Epithelial cell of proximal tubule (primary cell): ENCODE measurements at places on chromosomes 16 and 17. TPM values are rescaled to one million over a fixed set of nuclear protein-coding genes. Genes with fewer than 3 reads are reported as not detected.

PDE6G gene
- 14.2 and 23.5 TPM in 2 replicates for total RNA-seq

PMFBP1 gene
- 0.52 and 1.2 TPM in 2 replicates for total RNA-seq

FSCN2 gene
- 0.51 TPM in 1 of 2 replicates, not detected in the other for total RNA-seq

KRT25 gene
- 0.17 TPM in 1 of 2 replicates, not detected in the other for total RNA-seq

VAT1L gene
- 0.29 and 0.92 TPM in 2 replicates for total RNA-seq

ITGAX gene
- total RNA-seq, result 0.23 TPM in 1 of 2 replicates, not detected in the other

EVPLL gene
- total RNA-seq, result not detected in 2 replicates

KRTAP3-1 gene
- total RNA-seq, result not detected in 2 replicates

LLGL2 gene
- total RNA-seq, result 37.0 and 64.7 TPM in 2 replicates

DNAH2 gene
- not detected in 2 replicates for total RNA-seq

HBA2 gene
- not detected in 2 replicates for total RNA-seq

RCVRN gene
- total RNA-seq, result not detected in 2 replicates

MGAT5B gene
- total RNA-seq, result 1.7 and 7.5 TPM in 2 replicates

DNA sequence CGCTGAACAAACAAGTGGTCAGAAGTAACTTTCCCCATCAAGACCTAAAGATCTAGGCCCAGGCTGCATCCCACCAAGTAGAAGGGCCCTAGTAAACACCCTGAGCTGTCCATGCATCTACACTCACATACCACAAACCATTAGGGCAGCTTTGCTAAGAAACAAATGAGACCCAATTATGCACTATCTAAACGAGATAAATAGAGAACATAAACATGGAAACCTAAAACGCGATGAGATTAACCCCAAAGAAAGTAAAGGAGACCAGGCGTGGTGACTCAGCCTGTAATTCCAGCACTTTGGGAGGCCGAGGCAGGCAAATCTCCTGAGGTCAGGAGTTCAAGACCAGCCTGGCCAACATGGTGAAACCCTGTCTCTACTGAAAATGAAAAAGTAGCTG, 5.8 kb downstream of the TXNDC11 start:
- DNase-seq, result no peak

- no peak for DNase-seq
These were observed 3.0 kb downstream of the KCNJ12 start for GRCh38 chr17:21379080-21379711.

DNA sequence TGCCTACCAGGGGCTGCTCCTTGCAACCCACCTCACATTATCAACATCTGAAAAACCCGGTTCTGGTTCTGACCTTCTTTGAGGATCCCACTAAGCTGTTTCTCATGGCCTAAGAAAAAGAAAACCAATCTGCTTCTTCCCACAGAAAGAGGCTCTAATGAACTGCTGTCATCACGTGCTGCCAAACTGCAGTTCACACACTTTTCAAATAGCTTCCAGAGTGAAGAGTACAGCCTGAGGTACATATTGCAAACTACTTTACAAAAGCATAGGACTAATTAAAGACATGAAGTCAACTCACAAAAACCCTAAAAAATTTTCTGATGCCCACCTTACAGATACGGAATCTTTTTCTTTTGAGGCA, 36.7 kb downstream of the SMG6 start:
- DNase-seq, result no peak

DNA sequence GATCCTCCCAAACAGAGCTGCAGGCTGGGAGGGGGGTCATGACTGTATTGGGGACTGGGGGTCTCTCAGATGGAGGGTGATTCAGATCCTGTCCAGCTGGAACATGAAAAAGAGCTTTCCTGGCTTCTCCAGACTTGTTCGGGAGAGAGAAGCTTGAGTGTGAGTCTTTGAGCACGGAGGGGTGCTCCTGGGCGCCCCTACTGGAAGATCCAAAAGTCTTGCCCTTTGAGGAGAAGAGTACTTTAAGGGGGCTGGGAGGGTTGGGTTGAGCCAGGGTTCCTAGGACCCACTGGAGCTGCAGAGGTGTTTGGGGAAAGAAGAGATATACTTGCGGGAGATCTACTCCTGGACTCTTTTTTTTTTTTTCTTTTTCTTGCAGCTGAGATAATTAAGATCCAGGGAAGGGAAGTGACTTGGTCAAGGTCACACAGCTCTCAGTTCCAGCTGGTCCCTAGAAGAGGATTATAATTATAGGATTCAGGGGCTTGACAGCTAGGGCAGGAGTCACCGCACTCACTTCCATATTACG, 8.4 kb downstream of the RARA start:
- no peak for DNase-seq

GRCh38 chr17:80984749-80985148, 6.9 kb upstream of the CHMP6 start:
- no peak for DNase-seq

- no peak for DNase-seq
These were observed 53.8 kb downstream of the OTOA start for GRCh38 chr16:21717608-21718007.

- no peak for DNase-seq
These were observed 43.4 kb downstream of the CCDC42 start for GRCh38 chr17:8701221-8701620.

- no peak for DNase-seq
These were observed 83.6 kb downstream of the CMIP start for GRCh38 chr16:81528256-81528655.

GRCh38 chr17:80115159-80115558, 13.8 kb downstream of the GAA start:
- no peak for DNase-seq

- no peak for DNase-seq
These were observed 55.2 kb downstream of the ARSG start for GRCh38 chr17:68346448-68346847.

- no peak for DNase-seq
These were observed 212.2 kb downstream of the SEC14L1 start for GRCh38 chr17:77352996-77353395.

GRCh38 chr16:83959656-83960434, 6.8 kb downstream of the OSGIN1 start:
- no peak for DNase-seq

DNA sequence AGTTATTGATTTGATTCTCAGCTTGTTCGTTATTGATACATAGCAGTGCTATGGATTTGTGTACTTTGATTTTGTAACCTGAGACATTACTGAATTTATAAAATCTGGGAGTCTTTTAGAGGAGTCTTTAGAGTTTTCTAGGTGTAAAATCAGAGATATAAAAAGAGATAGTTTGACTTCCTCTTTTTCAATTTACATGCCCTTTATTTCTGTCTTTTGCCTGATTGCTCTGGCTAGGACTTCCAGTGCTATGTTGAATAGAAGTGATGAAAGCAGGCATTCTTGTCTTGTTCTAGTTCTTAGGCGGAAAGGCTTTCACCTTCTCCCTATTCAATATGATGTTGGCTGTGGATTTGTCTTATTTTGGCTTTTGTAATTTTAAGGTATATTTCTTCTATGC, 106.2 kb downstream of the PHKB start:
- DNase-seq, result no peak

GRCh38 chr16:60816461-60816860, 1219.8 kb downstream of the CDH8 start:
- DNase-seq, result no peak

DNA sequence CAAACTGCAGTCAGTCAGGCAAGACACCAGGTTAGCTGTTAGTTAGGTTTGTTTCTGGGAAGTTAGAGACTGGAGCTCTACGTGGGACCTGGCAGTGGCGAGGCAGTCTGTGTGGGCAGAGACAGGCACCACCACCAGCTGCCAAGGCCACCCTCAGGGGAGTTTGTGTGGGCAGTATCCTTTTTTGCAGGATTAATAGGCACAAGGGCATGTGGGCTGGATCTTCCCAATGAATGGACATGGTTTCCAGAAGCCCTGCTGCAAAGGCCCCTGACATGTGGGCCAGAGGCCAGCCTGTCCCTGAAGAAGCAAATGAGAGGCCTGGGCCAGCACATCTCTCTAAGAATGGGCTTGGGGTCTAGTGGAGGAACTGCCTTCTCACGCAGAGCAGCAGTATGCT, 19.2 kb upstream of the SREBF1 start:
- DNase-seq, result no peak

- no peak for DNase-seq
These were observed 47.4 kb downstream of the KSR1 start for GRCh38 chr17:27503611-27504010.

DNA sequence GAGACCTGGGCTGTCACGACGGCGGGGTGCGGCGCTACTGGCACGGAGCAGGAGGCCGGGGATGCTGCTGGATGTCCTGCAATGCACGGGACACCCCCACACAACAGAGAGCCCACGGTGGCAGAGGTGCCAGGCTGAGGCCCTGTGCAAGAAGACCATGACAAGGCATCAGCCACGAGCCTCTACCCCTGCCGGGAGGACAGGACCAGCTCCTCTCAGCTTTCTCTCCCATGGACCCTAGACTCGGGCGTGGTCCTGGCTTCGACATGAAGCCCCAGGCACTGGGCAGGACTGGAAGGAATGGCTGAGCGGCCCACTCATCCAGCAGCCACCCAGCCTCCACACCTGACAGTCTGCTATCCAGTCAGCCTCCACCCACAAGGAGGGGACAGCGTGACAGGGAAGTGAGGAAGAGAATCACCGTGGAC, 25.6 kb downstream of the SLC7A5 start:
- no peak for DNase-seq

- no peak for DNase-seq
These were observed 61.1 kb downstream of the CDYL2 start for GRCh38 chr16:80743273-80743672.

- no peak for DNase-seq
These were observed 56.9 kb upstream of the ALDH3A1 start for GRCh38 chr17:19805006-19805405.

DNA sequence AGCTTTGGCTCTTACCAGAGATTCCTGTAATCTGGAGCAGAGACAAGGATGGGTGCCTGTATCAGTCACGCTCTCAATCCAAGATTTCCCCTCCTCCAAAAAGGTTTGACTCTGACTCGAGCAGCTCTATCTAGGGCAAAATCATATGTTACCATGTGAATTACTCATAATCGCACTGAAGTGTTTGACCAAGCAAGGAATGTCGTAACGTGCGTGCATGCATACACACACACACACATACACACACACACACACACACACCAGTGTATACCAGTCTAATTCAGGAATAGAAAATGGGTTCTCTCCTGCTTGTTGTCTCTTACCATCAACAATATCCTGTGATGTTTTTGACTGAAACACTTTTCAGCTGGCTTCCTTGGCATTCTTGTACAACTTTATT, 835.1 kb downstream of the KCNJ2 start:
- DNase-seq, result no peak

- no peak for DNase-seq
These were observed 214.4 kb downstream of the C16orf78 start for GRCh38 chr16:49588026-49588425.

- no peak for DNase-seq
These were observed 19.8 kb downstream of the PAFAH1B1 start for GRCh38 chr17:2613089-2613808.

GRCh38 chr17:7857713-7858521, at the start of gene CYB5D1:
Gene CYB5D1, plus strand, starts transcription at chr17:7858003. Its CDS starts 132 bp downstream, at chr17:7858135.
- no peak for DNase-seq

- no peak for DNase-seq
These were observed 158.2 kb downstream of the AIPL1 start for GRCh38 chr17:6276711-6277110.

DNA sequence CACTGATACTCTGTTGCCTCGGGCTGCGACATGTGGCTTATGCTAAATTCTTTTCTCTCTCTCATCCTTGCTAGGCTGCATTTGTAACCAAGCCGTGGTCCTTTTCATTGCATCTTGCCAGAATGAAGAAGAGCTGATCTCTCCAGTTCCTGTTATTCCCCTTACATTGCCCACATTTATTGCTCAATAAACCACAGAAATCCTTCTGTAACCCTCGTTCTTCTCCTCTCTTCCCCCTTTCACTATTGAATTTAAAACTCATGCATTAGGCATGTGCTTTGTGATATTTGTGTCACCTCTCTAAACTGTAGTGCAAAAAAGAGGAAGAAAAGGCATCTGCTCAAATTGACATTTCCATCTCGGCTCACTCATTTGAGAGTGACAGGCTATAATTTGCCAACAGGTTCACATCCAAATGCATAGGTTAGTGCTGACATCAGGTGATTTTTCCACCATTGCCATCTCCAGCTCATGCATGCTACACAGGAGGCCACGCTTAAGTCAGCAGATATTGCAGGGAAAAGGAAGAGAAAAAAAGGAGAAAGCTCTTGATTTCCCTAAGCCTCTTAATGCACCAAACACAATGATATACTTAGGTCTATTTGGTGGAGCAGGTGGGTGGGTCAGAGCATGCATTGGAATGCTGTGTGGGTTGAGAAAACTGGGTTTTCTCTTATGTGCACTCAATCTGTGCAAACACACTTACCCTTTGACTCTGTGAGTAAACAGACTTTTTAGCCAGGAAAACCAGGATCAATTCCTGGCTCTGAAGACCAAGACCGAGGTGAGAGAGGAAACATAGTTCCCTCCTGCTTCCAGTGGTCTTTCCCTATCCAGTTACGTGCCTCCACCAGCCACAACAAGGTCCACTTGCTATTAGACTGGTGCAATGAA, 642.7 kb downstream of the HS3ST4 start:
- DNase-seq, result no peak

DNA sequence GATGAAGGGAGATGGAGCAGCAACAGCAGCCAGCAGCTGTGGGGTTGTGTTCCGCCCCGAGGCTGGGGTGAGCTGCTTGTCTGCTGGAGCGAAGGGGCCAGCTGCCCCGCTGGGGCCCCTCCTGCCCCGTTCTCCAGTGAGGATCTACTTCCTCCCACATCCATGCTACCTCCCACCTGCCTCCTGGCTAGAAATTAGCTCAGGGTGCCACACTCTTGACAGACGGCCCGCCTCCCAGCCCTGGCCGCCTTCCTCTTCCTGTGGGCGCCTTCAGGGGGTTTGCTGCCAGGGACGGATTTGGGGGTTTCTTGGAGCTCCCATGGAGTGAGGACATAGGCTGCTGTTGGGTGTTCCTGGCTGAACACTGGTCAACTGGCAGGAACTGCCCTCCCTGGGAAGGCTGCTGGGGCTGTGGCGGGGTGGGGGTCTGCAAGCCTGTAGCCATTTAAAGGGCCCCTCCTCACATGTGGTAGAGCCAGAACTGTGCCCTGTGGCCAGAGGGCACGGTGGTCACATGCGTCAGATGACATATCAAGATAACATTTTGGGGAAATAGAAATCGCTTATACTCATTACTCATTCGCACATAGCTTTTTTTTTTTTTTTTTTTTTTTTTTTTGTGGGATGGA, 13.1 kb downstream of the TBC1D24 start:
- no peak for DNase-seq

DNA sequence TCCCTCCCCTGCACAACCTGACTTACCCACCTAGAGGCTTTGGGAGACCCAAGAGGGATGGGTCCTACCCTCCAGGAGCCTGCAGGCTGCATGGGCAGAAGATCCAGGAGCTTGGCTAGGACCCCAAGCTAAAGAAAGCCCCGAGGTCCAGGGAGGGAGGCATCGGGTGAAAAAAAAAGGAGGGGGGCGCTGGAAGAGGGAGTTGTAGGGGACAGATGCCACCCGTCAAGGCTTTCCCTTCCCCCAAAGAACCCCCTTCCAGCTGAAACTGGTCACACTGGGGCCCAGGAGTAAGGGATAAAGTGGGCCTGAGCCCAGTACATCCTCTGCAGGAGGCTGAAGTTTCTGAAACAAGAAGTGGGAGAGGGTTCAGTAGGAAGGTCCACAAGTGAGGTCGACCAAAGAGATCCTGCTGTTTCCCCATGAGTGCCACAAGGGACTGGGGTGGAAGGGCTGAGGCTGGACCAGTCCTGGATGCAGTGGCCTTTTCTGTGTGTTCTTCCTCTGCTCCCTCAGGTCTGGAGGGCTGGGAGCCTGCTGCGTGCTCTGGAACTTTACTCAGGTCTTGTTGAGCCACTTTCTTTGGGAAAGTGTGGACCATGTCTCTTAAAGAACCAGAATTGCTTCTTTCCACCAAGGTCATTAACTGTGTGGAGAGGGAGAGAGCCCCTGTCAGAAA, 14.2 kb upstream of the CBFB start:
- no peak for DNase-seq

GRCh38 chr17:79000396-79001189, 9.0 kb downstream of the CANT1 start:
- no peak for DNase-seq

- no peak for DNase-seq
These were observed 26.4 kb upstream of the KLHDC4 start for GRCh38 chr16:87792205-87792565.
